ENCODE measurements at places on chromosomes 5 and 9.

DNA sequence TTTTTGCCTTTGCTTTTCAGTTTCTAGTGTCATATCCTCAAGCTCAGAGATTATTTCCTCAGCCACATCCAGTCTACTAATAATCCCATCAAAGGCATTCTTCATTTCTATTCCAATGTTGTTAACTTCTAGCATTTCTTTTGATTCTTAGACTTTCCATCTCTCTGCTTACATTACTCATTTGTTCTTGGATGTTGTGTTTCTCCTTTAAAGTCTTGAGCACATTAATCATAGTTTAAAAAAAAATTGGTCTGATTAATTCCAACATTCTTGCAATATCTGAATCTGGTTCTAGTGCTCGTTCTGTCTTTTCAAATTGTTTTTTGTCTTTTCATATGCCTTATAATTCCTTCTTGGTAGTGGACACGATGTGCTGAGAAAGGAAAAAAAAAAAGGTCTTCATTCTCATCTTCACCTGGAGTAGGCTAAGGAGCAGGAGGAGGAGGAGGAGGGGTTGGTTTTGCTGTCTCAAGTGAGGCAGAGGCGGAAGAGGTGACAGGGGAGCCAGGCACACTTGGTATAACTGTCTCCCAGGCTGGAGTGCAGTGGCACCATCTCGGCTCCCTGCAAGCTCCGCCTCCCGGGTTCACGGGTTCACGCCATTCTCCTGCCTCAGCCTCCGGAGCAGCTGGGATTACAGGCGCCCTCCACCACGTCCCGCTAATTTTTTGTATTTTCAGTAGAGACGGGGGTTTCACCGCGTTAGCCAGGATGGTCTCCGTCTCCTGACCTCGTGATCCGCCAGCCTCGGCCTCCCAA lies 16.3 kb downstream of the PRXL2C start:
- DNase-seq = no peak

DNA sequence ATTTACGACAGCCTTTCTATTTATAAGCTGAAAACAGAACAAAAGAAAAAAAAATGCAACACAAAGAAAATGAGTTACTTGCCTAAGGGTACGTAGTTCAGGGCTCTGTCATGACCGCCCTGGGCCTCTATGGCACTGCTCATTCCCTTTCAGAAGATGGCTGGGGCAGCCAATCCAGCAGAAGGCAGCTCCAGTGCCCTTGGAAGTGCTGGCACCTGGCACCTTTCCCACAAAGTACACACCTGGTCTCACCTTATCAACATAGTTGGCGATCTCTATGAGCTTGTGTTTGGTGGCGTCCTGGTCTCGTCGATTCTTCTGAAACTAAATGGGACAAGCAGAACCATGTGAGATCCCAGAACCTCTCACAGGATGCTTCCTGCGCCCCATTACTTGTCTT lies 53.2 kb downstream of the NIPAL4 start:
- no peak for DNase-seq

GRCh38 chr9:134162926-134163370 lies 1.4 kb downstream of the RNU6ATAC start:
- no peak for DNase-seq

DNA sequence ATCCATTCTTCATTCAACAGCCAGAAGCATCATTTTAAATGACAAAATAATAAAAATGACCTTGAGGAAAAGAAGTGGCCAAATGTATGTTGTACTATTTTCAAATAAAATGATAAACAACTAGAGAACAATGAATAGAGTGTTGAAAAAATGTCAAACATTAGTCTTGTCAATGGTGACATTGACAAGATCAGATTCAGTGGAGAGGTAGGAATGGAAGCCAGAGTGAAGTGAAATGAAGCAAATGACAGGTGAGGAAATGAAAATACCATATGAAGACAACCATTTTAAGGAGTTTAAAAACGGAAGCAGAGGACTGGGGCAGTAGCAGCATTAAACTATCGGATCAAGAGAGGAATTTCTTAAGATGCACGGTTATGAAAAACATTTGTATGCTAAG lies 38.2 kb upstream of the COX7C start:
- no peak for DNase-seq

DNA sequence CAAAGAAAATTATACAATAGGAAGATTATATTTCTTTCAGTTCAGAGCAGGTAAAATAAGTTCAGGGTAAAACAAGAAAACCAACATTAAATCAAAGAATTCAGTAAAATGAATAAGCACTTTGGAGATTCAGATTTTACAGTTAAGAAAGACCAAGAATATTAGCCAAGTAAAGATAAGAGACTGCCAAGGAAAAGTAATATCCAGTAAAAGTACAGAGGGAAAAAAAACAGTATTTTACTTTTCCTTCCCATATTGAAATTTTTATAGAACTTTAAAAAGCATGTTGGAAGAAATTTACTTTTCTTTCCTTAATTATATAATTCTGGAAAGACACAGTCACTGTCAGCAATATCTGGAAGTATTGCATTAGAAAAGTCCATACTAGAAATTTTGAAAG lies 393.4 kb downstream of the NFIB start:
- DNase-seq = no peak

GRCh38 chr9:14524873-14525515 lies 168.2 kb downstream of the ZDHHC21 start:
- DNase-seq = no peak

- DNase-seq = no peak
These were observed 327.6 kb downstream of the ACTL7B start for GRCh38 chr9:108528231-108528630.

DNA sequence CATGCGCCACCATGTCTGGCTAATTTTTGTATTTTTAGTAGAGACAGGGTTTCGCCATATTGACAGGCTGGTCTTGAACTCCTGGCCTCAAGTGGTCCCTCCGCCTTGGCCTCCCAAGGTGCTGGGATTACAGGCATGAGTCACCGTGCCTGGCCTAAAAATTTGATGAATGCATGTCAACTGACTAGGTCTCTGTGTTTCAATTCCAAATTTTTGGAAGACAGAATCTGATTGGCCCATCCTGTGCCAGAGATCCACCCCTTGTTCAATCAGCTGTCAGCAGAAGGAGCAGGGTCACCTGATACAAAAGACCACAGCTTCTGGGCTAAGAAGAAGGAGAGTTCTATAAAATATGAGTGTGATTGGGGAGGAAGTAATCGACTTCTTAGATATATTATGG lies 43.5 kb upstream of the COL15A1 start:
- DNase-seq = no peak

- DNase-seq = no peak
These were observed 52.9 kb downstream of the BARX1 start for GRCh38 chr9:93902051-93902779.

DNA sequence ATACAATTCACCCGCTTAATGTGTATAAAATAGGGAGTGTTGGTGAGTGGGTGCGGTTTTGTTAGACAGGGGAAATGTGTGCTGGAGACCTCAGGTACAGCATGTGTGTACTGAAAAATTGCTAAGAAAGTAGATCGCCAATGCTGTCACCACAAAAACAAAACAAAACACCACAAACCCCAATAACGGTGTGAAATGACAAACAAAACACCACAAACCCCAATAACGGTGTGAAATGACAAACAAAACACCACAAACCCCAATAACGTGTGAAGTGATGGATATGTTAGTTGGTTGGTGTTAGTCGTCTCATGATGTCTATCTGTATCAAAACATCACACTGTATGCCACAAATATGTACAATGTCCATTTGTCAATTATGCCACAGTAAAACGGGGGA lies 14.2 kb upstream of the GFPT2 start:
- DNase-seq = no peak

DNA sequence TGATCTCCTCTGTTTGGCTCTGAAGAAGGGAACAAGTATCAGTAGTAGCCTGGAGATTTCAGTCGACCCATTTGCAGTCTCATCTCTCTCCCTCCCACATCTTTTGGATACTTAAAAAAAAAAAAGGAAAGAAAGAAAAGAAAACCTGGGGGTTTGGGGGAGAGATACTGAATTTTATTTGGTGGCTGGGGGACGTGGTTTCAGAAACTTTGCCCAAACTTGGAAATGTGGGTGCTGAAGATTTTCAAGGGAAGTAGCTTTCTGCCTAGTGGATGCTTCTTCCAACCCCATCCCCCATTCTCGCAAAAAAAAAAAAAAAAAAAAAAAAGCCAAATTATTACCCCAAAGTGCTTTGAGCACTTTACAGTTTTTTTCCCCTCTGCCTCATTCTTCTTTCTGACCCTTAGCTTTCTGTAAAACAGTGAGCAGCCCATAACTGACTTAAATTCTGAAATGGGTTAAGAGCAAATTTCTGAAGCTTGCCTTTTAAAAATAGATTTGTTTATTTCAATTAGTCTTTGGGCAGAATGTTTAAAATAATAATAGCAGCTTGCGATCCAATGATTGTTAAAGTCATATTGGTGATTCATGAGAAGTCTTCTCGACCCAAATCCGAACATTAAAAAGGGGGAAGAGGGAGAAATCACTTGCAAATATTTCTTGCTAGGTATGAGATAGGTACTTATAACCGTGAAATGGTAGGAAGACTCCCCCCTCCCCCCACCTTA lies 894 bp downstream of the FST start:
- DNase-seq = no peak

DNA sequence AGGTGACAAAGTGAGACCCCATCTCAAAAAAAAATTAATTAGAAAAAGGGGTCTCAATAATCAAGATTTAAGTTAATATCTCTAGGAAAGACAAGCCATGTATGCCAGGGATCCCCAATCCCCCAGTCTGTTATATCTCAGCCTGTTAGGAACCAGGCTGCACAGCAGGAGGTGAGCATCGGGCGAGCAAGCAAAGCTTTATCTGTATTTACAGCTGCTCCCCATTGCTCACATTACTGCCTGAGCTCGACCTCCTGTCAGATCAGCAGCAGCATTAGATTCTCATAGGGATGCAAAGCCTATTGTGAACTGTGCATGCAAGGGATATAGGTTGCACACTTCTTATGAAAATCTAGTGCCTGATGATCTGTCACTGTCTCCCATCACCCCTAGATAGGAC lies 116.8 kb downstream of the TARS1 start:
- no peak for DNase-seq

DNA sequence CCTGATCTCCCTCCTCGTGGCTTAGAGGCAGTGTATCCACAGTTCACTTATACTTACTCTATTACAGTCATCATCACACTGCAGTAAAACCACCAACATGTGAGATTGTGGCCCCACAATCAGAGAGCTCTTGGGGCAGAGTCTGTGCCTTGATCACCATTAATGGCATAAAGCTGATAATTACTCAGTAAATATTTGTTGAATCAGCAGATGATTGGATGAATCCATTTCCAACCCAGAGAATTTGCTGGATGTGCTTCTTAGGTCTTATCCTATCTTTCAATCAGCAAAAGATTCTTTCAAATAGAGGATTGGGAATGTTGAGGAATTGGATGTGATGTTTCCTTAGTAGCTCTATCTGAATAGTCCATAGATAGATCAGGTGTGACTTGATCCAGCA lies 88.8 kb upstream of the PITX1 start:
- DNase-seq = no peak

- no peak for DNase-seq
These were observed 123.2 kb downstream of the SNCAIP start for GRCh38 chr5:122435234-122435633.

GRCh38 chr5:111813537-111813936 lies 56.5 kb upstream of the NREP start:
- DNase-seq = no peak

- DNase-seq = no peak
These were observed 2.1 kb downstream of the MSANTD3 start for GRCh38 chr9:100428871-100429654.

GRCh38 chr5:172453206-172453985 lies 929 bp downstream of the SH3PXD2B start:
- DNase-seq = peak; percentile 84

- DNase-seq = peak; percentile 16
These were observed 639 bp downstream of the AMACR start for GRCh38 chr5:34007201-34007620.

GRCh38 chr5:56908942-56909293 lies 478 bp upstream of the SETD9 start:
- DNase-seq = no peak

GRCh38 chr5:134738963-134739661 lies 764 bp downstream of the CAMLG start:
- peak; percentile 59 for DNase-seq
